ENCODE measurements at places on chromosomes 3 and 15.

DNA sequence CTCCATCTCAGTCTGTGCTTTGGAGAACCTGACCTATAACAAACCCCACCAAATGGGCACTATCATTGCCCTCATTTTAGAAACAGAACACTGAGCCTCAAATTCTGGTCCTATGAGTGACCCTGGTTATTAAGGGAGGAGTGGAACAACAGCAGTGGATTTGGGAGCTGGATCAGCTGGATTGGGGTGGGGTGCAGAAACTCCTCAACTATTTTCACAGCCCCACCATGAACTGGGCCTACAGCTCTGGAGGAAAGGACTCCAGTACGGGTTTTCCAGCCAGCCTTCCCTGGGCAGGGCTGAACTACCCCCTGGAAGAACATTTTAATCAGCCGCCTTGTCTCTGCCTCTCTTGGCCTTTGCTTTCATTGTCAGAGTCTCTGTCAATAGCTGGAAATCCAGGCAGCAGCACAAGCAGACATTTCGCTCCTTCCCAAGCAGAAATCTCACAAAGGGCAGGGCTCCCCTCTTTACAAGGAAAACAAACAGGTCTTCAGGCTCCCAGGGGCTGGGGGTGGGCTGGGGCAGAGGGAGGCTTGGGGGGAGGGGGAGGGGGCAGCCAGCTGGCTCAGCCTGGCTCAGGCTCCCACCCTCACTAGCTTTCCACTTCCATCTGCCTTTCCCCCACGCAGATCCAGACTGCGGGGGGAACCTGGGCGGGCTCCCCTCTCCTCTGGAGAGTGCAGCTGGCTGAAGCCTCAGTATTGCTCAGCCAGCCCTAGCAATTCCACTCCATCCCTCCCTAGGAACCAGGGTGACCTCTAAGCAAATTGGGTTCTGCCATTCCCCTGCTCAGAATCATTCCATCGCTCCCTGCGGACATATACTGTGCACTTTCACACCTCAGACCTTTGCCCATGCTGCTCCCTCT, 13.7 kb upstream of the TLE3 start:
- DNase-seq: peak; percentile 63

DNA sequence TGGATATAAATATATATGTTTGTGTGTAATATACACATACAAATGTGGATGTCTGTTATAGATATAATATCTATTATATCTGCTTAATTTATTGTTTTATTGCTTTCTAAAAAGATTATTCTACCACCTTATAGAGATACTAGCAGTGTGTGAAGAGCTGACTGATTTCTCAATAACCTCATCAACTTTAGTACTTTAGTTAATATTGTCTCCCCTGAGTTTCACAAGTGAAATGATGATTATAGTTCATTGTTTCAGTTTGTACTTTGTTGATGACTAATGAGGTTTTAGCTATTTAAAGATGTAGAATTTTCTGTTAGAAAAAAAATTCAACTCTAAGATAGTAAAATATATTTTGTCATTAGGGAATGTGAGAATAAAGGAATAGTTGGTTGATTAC, 11.4 kb downstream of the RSRC1 start:
- DNase-seq: no peak

- DNase-seq: peak; percentile 15
Observed at GRCh38 chr3:128385080-128385832, 81.4 kb downstream of the DNAJB8 start.

DNA sequence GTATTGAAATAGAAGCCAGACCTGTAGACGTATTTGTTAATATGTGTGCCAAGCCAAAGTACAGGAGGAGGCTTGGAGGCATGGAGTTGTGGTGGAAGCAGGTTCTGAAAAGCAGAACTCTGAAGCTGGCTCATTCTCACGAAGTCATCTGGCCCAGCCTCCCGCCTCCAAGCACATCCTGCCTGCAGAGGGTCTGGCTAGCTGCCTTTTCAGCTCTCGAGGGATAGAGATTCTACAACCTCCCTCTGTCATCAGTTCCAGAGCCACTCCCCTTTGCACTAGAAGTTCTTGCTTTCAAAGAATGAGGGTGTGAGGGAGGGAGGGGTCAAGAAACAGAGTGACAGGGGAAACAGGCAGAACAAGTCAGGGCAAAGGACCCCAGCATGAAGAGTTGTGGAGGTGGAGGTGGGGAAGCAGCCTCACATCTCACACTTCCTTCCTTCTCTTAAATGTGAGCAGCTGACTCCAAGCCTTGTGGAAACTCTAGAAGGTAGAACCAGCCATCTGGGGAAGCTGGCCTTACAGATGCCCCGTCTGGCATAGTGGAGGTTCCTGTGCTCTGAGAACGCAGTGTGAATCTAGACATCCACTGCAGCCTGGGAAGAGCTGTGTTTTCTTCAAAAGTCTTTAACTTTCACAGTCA, 95.3 kb downstream of the SLC49A4 start:
- peak; percentile 4 for DNase-seq

DNA sequence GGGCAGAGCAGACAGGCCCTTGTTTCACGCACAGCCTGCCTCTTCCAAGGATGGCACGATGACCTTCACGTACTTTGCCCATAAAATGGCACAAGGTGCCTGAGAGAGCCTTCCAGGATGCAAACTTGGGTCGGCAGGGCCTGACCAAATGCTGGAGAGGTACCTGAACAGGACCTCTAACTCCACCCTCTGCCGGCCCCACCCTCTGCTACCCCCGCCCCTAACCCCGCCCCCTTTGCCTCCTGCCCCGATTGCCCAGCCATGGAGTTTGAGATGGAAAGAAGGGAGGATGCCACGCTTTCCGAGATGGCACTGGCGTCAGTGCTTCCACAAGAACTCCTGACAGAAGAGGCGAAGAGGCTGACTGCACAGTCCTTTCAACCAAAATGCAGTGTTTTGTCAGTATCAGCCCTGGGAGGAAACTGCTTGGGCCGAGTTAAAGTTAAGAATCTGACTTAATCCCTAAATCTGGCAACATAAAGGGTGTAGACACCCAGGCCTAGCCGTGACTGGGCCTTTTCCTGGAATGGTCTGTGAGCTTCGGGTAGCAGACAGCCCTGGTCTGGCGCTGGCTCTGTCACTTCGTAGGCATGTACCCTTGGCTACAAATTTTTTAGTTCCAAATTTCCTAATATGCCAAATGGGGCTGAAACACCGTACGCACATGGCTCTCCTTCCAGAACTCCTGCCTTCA, 230.3 kb upstream of the RGMA start:
- DNase-seq: no peak

GRCh38 chr3:23071758-23072157, 131.4 kb upstream of the UBE2E2 start:
- no peak for DNase-seq

- DNase-seq: no peak
Observed at GRCh38 chr3:167493244-167493643, 19.4 kb upstream of the SERPINI2 start.

DNA sequence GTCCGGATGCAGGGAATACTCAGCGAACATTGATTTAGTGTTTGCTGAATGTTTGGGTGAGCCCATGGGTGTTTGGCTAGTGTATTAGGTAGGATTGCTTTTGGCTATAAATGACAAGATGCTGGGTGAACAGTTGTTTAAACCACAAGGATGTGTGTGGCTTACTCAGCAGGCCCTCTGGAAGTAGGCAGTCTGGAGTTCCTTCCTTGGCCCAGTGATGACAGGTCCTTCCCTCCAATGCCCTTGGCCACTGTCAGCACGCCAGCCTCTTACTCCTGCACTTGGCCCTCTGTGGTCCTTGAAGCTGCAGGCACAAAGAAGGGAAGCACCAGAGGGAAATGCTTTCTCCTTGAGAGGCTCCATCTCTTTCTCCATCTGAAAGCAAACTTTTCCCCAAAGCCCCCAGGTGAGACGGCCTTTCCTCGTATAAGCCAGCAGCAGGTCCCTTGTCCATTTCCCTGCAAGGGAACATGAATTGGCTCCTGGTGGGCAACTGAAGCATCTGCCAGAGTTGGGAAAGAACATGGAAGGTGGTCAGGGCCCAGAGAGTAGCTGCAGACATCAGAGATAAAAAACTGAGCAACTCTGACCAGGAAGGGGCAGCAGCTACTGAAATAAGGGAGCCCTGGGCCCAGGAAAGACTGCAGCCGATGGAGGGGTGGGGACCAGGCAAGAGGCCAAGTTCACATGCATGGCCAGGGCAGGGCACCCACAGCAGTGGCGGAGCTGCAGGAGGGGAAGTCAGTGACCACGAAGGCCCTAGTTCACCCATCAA, 105.0 kb downstream of the TPRA1 start:
- no peak for DNase-seq

- no peak for DNase-seq
Observed at GRCh38 chr3:126476166-126477060, 722 bp upstream of the ZXDC start.

- no peak for DNase-seq
Observed at GRCh38 chr3:176378789-176379188, 818.5 kb downstream of the TBL1XR1 start.

DNA sequence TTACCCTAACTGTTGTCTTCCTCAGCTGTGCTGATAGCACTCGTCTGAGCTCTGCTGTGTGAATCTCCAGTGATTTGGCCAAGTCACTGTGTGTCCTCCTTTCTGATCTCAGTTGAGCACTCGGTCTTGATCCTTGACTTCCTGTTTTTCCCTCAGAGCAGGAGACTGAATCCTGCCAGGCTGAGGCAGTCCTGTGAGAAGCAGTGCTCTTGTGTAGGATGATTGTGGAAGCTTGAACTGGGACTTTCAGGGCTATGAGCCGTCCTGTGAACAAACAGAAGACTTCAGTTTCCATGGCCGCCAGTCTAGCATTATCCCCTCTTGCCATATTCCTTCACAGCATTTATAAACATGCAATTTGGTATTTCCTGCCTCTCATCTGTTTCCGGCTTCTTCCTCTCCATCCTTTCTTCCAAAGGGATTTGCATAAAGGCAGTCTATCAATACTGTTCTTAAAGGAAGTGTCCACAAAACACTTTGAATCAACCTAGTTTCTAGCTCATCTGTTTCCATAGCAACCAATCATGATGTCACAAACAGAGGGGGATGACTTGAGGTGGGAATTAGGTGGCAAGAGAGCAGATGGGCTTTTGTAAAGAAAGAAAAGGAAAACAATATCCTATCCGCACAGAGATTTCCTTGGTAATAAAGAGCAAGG, 237.2 kb downstream of the AGBL1 start:
- no peak for DNase-seq

DNA sequence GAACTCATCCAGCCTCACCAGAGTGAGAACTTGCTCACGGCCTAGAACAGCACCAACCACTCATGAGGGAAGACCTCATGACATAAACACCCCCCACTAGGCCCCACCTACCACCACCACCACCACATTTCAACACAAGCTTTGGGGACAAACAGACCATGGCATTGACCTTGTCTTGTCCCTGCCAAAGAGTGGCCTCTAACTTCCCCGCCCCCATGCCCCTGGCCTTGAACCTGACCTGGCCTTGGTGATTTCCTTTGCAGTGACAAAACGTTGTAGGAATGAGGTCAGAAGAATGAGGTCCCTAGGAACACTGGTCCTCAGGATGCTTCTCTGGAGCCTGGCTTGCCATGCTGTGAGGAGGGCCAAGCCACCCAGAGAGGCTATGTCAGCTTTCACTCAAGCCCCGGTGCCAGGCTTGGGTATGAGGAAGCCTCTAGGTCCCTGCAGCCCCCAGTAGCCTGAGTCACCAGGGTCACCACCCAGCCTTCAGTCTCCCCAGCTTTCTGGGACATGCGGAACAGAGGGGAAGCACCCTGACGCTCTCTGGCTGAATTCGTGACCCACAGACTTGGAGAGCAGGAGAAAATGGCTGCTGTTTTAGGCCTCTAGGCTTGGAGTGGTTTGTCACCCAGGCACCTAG, 57.9 kb downstream of the TPRA1 start:
- DNase-seq: no peak

DNA sequence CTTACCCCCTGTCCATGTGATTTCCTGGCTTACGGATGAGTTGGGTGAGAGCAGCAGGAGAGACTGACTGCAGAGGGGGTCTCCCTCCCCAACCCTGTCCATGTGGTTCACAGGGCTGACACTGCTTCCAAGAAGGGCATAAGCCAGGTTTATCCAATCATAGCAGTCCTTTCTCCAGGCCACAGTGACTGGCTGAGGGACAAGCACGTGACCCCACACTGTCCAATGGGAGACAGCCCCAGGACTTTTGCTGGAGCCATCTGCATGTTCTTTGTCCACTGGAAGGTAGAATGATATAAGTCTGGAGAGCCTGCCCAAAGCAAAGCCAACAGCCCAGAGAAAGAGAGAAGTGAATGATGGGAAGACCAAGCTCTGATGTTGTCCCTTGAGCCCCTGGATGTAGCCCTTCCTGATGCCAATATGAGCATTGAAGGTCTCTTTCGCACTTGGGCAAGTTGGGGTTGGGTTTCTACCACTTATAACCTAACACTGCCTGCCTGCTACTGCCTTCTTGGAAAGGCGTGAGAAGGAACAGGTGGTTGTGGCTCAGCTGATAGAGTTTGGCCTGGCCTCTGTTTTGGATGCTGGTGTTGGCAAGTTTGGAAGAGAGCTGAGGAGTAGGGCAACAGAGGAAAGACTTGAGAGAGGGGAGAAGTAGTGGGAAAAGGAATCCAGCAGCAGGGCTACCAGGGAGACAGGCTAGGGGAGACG, 41.3 kb upstream of the GRIP2 start:
- no peak for DNase-seq

GRCh38 chr3:143633816-143634215, 214.5 kb downstream of the SLC9A9 start:
- no peak for DNase-seq

DNA sequence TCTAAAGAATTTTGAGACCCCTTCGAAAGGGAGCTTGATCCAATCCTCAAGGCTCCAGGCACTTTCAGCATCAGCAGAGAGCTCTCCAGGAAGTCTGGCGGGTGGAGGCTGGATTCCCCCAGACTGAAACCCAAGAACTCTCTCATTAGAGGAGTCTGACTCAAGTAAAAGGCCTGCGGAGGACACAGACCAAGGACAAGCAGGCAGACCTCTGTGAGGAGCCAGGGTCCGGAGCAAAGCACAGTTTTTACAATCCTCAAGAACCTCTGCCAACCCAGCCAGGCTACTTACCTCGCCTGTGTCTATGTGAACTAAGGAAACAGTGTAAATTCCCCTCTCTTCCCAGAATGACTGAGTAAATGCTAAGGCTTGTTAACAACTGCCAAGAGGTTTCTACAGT, 86.2 kb downstream of the FBN1 start:
- peak; percentile 57 for DNase-seq

GRCh38 chr3:141412936-141413354, 44.6 kb downstream of the ZBTB38 start:
- peak; percentile 66 for DNase-seq

- no peak for DNase-seq
Observed at GRCh38 chr15:77746254-77747174, 113.8 kb upstream of the LINGO1 start.

- DNase-seq: no peak
Observed at GRCh38 chr15:71103102-71103676, 12.1 kb upstream of the THSD4 start.

DNA sequence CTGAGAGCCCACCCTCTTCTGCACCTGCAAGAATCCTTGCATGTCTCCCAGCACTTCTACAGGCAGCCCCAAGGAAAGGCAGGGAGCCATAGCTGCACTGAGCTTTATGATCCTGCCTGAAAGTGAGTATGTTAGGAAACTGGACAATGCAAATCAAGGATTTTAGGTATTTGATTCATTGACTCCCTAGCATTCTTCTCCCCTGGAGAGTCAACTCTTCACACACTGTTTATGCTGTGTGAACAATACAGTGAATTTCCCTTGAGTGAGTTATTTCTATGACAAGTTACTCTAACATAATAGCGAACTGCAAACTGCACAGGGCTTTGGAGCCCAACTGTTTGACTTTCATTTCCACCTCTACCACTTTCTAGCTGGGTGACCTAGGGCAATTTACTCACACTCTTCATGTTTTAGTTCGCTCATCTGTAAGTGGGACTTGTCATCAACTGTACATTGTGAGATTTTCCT, 96.0 kb upstream of the PHLDB2 start:
- DNase-seq: no peak

- no peak for DNase-seq
Observed at GRCh38 chr15:47587940-47588802, 129.1 kb upstream of the SEMA6D start.
